NCI-H2029 treated with DMSO at 0.1 percent for 48 hours (cell line): ENCODE measurements at places on chromosomes 16 and 17.

DNA sequence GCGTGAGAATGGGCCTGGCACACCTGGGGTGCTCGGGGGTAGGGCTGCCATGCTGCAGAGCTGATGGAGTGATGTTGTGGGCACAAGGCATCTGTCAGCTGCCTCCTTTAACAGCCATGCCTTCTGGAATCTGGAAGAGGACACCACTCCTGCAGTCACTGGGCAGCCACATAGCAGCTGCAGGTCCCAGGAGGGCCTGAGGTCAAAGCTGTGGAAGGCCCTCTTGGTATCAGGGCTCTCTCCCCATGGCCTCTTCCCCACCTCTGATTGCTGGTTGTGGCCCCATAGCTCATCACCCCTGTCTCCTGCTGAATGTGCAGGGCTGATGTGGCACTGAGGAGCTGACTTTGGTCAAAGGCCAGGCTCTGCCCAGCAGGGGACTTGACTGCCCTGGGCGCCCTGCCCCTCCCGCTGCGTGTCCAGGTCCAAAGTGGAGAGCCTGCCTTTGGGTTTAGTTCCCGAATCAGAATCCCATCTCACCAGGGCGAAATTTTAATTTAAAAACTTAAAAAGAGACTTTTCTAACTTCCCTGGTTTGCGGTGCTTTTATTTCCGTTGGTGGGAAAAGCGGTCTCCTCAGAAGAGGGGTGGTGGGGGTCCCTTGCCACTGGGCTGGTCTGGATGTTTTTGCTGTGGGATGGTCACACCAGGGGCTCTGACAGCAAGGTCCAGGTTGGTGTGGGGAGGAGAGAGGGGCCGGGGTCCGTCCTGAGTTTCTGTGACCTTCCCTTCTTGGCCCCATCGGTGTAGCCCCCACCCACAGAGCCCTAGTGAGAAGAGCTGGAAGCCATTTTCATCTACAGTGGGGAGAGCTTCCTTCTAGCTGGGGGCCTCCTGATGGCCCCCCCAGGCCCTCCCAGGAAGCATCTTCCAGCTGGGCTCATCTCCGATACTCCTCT lies 5.9 kb downstream of the UBALD2 start:
- DNase-seq, result no peak

- DNase-seq, result no peak
Measured at GRCh38 chr17:72122765-72123529, 2.1 kb downstream of the SOX9 start.

DNA sequence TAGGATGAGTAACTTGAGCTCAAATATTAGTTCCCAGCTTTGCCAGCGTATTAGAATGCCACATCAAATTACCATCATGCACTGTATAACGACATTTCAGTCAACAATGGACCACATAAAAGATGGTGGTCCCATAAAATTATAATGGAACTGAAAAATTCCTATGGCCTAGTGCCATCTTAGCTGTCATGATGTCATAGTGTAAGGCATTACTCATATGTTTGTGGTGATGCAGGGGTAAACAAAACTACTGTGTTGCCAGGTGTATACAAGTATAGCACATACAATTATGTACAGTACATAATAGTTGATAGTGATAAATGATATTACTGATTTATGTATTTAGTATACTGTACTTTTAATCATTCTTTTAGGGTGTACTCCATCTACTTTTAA lies 54.4 kb upstream of the NETO2 start:
- no peak for DNase-seq

- DNase-seq, result no peak
Measured at GRCh38 chr17:5080591-5080990, 2.3 kb downstream of the ZFP3 start.

GRCh38 chr17:48753794-48754499 lies 25.4 kb upstream of the HOXB13 start:
- DNase-seq, result no peak

- no peak for DNase-seq
Measured at GRCh38 chr17:381941-382643, 29.5 kb upstream of the RPH3AL start.

- DNase-seq, result no peak
Measured at GRCh38 chr17:47423406-47424295, 99.9 kb downstream of the EFCAB13 start.

DNA sequence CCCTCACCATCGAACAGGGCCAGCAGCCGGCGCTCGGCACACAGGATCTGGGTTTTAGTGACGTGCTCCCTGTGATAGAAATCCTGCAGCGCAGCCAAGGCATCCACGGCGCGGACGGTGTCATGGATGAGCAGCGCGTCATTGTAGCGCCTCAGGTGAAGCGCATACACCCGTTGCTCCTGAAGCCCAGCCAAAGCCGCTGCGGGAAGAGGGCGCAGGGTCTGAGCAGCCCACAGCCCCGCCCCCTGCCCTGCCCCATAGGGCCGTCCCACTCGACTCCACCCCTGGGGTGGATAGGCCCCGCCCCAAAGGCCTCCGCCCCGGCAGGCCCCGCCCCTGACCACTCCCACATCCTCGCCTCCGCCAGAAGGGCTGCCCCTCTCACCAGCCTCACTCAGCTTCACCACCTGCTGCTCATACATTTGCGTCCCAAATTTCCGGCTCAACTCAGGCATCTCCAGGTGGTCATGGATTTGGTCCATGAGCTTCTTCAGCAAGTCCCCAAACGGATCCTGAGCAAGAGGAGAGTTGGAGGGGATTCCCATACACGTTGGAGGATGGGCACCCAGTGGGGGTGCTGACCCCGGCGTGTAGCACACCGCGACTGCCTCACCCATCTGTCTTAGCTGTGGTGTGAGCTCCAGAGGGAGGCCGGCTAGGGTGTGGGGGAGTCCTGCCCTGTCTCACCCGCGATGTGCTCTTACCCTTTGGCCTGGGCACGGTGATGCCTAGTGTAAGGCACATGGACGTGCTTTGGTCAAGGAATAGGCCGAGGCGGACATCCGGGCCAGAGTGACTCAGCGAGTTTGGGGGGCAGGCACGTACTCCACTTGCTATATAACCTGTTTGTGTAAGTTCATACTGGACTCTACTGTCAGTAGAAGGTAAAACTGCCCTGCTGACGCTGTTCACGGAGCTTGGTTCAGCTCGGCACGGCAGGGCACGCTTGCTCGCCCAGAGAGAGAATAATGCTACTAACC lies 4.6 kb downstream of the DHX58 start:
- DNase-seq, result peak; percentile 23

DNA sequence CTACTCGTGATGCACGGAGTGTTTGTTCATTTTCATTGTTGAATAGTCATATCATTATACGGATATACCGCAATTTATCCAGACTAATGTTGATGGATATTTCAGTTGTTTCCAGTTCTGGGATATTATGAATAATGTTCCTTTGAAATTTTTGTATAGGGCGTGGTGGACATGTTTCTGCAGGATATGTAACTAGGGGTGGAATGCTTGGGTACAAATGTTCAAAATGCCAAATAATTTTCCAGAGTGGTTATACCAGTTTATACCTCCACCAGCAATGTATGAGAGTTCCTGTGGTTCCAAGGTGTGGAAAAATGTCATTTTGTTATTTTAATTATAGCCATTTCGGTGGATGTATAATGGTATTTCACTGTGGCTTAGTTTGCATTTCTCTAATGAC lies 53.6 kb downstream of the NUP88 start:
- DNase-seq, result no peak

GRCh38 chr16:11915114-11915643 lies 577 bp downstream of the GSPT1 start:
- DNase-seq, result no peak

DNA sequence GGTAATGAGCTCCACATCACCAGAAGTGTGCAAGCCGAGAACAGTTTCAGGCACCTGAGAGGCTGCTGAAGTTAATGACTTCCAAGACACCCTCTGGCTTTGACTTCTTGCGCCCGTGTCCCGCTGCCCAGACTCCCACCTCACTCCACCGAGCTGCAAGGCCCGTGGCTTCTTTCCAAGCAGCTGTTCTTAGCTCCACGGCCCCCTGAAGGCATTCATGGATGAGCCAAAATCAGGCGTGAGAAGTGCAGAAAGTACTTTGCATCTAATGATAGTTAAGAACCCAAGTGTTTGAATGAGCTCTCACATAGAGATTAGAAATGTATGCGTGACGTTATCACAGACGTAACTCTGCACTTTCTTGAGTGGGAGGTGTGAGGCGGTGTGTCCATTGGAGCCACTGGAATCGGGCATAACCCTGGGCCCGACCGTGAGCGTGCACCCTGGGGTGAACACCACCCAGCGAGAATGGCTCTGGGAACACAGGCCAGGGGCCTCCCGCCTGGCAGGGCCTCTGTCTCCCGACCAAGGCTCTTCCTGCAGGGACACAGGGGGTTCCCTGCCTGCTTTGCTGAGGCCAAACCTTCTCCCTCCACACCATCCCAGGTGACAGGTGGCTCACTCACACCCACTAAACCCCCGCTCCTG lies 11.0 kb downstream of the NPTX1 start:
- no peak for DNase-seq

- no peak for DNase-seq
Measured at GRCh38 chr17:67364847-67365737, 1.3 kb downstream of the PSMD12 start.

GRCh38 chr17:66981983-66982508 lies 17.5 kb downstream of the CACNG4 start:
- no peak for DNase-seq

GRCh38 chr16:27860091-27860490 lies 203.4 kb downstream of the GSG1L start:
- no peak for DNase-seq

GRCh38 chr16:68934402-68934801 lies 91.1 kb downstream of the TANGO6 start:
- no peak for DNase-seq

GRCh38 chr16:11871193-11871592 lies 19.9 kb upstream of the RSL1D1 start:
- DNase-seq, result no peak

- DNase-seq, result no peak
Measured at GRCh38 chr16:54341892-54342776, 55.5 kb upstream of the IRX3 start.

- DNase-seq, result no peak
Measured at GRCh38 chr17:49692751-49693150, 14.9 kb upstream of the SPOP start.

GRCh38 chr16:12629271-12629670 lies 174.4 kb downstream of the CPPED1 start:
- DNase-seq, result no peak

- no peak for DNase-seq
Measured at GRCh38 chr16:23128056-23128455, 21.2 kb downstream of the USP31 start.

DNA sequence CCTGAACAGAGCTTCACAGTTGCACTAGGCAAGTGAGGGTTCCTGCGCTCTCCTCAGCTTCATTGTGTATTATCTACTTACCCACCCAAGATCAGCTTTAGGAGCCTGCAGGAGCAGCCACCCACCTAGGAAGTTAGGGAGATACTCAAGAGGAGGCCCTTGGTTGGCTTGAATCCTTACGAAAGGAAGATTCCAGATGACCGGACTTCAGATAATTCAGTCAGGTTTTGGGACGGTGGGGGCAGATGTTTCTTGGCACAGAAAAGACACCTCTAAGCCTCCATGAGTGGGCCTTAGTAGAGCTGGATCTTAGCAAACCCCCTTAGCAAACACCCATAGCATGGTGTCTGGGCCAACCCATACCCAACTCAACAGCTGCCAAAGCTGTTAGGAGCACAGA lies 2.4 kb upstream of the CBFB start:
- no peak for DNase-seq

DNA sequence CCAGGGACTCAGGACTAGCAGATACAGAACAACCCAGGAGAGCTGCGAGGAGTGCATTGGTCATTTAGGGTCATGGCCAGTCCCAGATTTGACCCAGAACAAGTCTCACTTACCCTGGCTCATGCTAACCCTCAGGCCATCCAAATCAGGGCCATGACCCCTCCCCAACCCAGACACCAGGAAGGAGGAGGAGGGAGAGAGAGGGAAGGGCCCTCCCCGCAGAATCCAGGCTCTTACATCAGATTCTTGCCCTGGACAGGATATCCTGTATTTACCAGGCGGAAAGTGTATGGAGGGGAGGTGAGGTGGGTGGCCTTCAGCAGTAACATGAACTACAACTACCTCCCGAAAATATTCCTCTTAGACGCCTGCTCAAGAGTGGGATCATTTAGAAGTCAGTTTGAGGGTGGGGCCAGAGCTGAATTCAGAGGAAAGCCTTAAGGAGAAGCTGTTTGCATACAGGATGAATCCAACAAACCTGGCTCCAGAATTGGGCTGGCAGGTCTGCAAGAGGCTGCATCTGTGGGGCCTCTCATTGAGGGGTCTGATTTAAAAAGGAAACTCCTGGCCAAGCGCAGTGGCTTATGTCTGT lies 2.1 kb downstream of the VAT1 start:
- DNase-seq, result no peak

GRCh38 chr16:20789130-20789529 lies 17.1 kb downstream of the ERI2 start:
- DNase-seq, result no peak

- DNase-seq, result no peak
Measured at GRCh38 chr16:88962478-88963152, 14.4 kb downstream of the CBFA2T3 start.

DNA sequence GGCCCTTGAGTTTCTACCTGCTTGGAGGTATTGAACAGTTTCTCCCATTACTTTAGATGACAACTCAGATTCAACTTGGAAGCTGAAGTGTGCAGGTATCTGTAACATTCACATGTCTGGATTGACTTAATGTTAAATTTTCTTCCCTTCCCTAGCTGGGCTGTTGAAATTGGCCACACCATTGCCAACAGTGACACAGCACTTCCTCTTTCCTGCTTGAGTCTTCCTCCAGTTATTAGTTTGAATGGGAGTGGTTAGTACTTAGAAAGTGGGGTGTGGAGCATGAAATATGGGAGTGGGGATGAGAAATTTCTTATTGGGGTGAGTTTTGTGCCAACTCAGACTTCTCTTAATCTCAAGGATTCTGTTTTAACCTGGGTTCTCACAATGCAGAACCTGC lies 454.9 kb downstream of the KCNJ2 start:
- no peak for DNase-seq

DNA sequence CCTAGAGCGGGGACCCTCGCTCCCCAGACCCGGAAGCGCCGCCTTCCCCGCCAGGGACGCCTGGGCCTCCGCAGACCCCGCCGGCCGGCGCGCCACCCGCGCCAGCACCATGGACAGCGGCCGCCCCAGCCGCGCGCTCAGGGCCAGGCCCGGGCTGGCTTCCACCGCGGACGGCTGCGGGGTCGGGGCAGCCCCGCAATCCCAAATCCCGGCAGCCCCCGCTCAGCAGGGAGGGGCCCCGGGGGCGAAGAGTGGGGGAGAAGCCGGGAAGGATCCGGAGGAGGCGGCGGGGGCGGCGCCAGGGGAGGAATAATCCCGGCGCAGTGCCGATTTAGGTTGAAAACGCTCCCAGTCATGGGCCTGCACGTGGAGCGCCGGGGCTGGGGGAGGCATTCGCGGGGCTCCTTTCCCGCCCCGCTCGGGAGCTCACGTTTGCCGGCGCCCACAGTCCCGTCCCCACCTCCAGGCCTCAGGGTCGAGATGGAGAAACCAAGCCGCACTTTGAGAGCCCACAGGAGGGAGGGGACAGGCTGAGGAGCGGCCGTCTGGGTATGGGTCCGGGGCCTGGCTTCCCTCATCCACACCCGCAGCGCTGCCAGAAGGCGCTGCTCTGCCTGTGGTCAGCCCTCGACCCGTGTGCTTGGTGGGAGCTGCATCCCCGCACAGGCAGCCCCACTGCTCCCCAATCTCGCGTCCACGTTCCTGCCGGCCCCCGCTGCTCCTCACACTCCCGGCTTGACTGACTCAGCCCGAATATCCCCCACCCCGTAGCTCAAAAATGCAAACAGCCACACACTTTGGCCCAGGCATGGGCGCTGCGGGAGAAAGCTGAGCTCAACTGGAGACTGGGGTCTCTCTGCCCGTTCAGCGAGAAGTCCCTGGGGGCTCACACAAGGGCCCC lies 4.7 kb downstream of the FBXL16 start:
- no peak for DNase-seq
